T47D (cell line): ENCODE measurements at places on chromosomes 6 and 20.

- no peak for DNase-seq
Observed at GRCh38 chr6:61886608-61887259, 399.3 kb downstream of the KHDRBS2 start.

GRCh38 chr20:46520976-46521579 lies 7.7 kb upstream of the ZNF334 start:
- peak; percentile 72 for DNase-seq

DNA sequence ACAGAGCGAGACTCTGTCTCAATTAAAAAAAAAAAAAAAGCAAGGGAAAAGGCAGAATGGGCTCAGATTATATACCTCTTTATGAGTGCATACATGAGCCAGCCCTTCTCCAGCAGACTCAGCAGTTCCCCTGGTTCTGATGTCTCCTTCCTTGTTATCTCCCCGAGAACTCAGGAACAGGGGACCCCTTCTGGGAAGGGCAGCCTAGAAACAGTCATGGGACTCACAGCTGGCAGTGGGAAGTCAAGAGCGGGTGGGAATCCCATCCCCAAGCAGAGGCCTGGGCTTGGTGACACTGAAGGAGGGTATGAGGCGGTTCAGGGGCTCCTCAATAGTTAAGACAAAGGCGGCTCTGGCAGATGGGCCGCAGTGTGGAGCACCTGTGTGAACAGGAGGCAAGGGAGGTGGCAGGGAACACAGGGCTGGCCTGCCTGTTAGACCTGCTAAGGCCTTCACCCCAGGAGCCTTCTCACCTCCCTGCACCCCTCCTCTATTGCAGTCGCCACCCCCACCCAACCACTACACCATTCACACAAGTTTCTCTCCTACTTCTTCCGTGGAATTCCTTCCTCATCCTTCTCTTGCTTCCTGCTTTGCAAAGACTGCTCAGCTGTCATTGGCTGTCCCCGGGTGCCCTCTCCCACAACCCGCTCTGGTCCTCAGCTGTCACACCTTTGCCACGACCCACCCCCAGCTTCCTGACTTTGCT lies 29.7 kb upstream of the MDFI start:
- DNase-seq = no peak

DNA sequence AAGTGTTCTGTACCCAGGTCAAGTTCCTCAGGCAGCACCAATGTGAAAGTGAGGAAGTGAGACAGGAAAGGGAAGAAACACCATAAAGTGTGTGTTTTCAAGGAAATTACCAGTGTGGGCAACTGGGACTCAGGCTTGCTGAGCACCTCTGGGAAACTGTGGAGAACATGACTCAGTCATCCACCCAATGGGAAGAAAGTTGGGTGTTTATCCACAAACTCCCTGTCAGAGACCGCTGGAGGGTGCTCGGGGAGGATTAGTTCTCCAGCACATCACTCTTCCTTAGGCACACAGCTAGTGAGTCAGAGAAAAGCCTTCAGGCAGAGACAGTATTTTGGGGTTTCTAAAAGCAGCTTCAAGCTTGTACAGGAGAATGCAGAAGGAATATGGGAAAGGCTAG lies 93.6 kb downstream of the PCSK2 start:
- no peak for DNase-seq

DNA sequence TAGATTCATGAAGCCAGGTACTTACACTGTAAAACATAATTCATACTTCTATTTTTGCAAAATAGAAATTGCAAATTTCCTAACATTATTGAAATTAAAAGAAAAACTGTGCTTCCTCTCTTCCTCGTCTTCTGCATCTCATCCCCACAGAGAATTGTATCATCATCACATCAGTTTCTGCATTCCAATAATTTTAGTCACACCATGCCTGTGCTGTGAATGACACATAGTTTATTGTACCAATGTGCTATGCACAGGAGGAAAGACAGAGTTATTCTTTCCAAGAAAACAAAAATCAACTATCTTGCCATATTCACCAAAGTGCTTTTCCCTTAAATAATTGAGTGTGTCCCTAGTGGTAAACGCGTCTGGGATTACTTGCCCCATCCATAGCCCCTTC lies 38.1 kb upstream of the FAM135A start:
- DNase-seq = no peak

DNA sequence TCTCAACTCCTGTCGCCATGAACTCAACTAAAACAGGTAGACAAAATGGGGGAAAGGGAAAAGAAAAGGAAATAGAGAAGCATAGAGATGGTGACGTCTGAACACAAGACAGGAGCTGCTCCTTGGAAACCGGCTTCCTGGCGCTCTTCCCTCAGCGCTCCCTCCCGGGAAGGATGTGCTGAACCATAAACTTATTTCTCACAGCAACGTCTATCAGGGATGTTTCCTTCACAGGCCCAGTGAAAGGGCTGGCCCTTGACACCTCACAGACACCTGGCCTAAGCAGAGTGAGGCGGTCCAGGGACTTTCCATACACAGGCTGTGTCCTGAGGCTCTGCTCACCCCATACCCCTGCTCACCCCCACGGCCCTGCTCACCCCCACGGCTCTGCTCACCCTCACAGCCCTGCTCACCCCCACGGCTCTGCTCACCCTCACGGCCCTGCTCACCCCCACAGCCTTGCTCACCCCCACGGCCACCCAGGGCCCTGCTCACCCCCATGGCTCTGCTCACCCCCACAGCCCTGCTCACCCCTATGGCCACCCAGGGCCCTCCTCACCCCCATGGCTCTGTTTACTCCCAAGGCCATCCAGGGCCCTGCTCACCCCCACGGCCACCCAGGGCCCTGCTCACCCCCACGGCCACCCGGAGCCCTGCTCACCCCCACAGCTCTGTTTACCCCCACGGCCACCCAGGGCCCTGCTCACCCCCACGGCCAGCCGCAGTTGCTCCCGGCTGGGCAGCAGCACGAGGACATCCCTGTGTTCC lies 653 bp downstream of the FRMD1 start:
- DNase-seq = no peak

DNA sequence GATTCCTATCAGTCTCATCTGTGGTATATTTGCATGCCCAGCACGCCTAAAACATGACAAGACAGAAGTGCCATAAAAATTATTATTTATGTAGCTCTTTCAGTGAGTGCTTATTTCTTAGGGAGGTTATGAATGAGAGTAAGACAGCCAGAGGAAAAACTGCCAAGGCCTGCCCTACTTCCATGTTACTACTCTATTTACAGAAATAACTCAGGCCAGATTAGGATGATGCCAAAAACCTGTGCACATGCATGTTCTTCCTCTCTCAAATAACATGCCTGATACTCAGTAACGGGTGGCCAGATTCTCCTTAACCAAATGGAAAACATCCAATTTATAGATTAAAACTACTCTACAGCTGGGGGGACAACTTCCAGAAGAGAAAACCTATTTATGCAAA lies 45.7 kb downstream of the ILRUN start:
- no peak for DNase-seq

GRCh38 chr6:1244941-1245340 lies 67.0 kb upstream of the FOXQ1 start:
- DNase-seq = no peak

DNA sequence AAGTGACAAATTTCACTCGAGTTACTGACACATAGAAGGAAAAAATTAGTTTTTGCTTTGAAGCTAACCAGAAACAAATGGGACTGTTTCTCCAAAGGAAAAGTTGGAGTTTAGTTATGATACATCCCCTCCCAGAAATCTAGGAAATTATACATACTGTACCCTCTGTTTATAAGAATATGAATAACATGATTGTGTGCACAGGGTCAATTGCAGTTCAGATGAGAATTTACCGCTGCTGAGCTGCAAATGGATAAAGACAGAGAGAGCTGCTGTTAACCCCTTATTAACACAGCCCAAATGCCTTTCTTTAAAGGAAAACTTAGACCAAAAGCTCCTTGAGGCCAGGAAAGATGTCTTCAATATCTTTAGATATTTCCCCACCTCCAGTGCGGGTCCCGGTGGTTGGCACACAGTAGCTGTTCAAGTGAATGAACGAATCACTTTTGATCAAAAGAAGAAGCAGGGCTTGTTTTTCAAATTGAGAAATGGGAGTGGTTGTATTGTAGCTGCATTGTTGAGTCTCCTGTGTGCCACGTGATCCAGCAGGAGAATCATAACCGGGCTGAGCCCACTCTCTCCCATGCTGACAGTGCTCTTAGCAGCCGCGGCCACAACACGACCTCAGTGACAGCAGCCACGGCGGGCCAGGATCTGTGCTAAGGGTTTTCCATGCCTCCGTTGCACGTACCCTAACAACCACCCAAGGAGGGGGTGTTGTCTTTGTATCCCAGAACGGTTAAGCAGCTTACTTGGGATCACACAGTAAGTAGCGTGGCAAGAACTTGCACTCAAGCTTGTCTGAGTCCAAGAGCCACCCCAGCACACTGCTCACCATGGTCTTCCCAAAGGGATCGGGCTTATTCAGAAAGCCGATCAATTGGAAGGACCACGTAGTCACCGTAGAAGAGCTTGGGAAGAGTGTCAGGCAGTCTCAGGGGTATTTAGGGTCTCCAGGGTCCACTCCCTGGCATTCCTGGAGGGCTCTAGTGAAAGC lies 53.5 kb upstream of the BMP6 start:
- DNase-seq = no peak

DNA sequence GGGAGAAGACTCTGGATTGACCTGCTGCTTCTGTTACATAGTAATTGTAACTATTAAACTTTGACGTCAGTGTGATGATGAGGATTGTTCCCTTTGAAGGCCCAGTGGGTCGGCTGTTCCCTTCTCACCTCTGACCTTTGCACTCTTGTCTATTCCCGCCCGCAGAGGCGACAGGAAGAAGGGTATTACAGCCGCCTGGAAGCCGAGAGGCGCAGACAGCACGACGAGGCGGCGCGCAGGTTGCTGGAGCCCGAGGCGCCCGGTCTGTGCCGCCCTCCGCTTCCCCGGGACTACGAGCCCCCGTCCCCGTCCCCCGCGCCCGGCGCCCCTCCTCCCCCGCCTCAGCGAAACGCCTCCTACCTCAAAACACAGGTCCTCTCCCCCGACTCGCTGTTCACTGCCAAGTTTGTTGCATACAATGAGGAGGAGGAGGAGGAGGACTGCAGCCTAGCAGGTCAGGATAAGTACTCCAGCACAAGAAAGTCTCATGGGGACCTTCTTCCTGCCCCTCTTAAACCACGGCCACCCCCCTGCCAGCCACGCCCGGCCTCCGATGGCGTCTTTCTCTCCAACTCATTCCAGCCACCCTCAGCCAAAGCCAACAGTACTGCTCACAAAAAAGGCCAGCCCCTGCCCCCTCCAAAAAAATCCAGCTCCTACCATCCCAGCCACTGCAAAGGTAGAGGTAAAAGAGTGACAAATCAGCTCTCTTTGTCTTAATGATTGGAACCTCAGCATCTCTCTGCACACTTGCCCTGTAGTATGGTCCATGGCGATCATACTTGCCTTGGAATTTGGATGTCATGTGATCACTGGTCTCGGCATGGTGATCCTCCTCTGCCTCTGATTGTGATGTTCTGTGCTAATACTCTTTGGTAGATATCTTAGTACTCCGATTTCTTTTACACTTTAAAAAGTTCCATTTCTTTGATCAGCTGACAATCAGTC lies 31.6 kb upstream of the KIF25 start:
- DNase-seq = no peak

- DNase-seq = no peak
Observed at GRCh38 chr20:35849706-35850105, 77.9 kb downstream of the PHF20 start.

DNA sequence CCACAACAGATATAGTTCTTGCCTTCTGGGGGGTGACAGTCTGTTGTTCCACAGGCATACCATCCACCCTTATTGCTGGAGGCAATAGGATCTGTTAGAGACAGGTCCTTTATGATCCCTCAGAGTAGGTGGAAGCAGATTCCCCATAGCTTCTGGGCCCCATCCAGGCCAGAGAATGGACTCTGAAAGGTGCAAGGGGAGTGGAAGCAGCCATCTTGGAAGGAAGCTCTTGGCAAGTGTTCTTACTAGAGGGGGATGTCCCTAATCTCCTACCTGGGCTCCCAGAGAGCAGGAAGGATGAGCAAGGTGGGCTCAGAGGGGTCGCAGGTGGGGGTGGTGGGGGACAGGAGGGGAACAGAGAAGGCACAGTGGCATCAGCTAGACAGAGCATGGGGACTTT lies 33.4 kb downstream of the CEBPB start:
- no peak for DNase-seq

- no peak for DNase-seq
Observed at GRCh38 chr6:109076377-109076776, 18.3 kb downstream of the SESN1 start.

DNA sequence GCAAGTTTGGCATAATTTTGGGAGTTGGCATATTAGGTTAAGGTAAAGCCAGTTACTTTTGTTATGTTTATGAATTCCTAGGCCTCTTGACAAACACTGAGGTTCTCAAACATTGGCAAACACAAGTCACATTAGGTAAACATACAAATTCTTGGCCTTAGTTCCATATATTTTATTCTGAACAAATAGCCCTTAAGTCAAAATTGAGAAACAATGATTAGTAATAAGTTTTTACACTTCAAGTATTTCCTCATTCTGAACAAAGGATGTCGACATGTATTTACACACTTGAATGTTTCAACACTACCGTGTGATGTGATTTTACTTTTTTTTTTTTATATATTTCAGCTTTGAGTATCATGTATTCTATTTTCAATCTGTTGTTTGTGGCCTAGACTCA lies 3.8 kb upstream of the ECHDC1 start:
- peak; percentile 45 for DNase-seq

DNA sequence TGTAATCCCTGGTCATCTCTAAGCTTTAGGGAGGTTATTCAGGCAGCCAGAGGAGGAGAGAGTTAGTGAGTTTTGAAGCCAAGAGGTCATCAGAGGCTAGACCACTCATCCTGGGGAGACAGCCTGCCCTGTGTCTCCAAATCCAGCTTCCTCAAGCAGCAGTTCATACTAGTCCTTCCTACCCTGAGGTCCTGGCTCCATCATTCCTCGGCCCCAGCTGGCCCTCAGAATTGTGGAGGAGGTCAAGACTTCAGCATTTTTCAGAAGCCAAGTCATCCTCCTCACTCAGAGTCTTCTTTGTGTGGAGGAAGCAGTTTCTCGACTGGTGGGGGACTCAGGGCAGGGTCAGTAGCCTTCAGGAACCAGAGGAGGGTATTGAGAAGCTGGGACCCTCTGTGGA lies 12.4 kb upstream of the KIAA1755 start:
- no peak for DNase-seq

DNA sequence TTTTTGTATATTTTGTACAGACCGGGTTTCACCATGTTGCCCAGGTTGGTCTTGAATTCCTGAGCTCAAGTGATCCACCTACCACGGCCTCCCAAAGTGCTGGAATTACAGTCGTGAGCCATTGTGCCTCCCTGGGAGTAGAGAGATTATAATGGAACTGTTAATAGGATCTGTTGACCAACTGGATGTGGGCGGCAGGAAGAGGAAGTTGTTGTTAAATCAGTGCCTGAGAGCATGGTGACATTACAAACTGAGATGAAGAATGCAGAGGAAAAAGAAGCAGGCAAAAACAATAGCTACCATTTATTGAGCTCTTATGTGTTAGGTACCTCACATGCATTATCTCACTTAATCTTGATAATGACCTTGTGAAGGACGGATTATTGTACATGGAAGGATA lies 9.2 kb upstream of the L3MBTL3 start:
- no peak for DNase-seq

GRCh38 chr20:12217382-12217781 lies 299.7 kb downstream of the BTBD3 start:
- no peak for DNase-seq

- peak; percentile 71 for DNase-seq
Observed at GRCh38 chr20:4607287-4607713, 114.4 kb upstream of the PRND start.

GRCh38 chr6:42756722-42757121 lies 10.8 kb upstream of the TBCC start:
- no peak for DNase-seq

GRCh38 chr6:163327921-163328320 lies 86.6 kb upstream of the QKI start:
- no peak for DNase-seq

- DNase-seq = no peak
Observed at GRCh38 chr6:69791065-69791471, 5.7 kb downstream of the LMBRD1 start.
